ENCODE measurements at places on chromosomes 2 and 18. TPM values are rescaled to one million over a fixed set of nuclear protein-coding genes. Genes with fewer than 3 reads are reported as not detected.

Gene CMPK2
- 7.9 TPM for total RNA-seq

Gene HOXD12
- total RNA-seq, result not detected

Gene KANSL1L
- total RNA-seq, result 63.4 TPM

Gene SRD5A2
- under 0.01 TPM for total RNA-seq

Gene IL1R1
- 0.74 TPM for total RNA-seq

Gene SNED1
- total RNA-seq, result 3.2 TPM

Gene HJURP
- total RNA-seq, result 1.5 TPM

Gene GLS
- 122 TPM for total RNA-seq

Gene GCA
- total RNA-seq, result 19.4 TPM

Gene KIAA2012
- total RNA-seq, result 0.98 TPM

Gene BCL2L11
- 5.4 TPM for total RNA-seq

Gene MC4R
- total RNA-seq, result 1.2 TPM

Gene FEV
- not detected for total RNA-seq

Data from temporal lobe (tissue), 4 donors.